ENCODE measurements at places on chromosomes 2 and 18.

DNA sequence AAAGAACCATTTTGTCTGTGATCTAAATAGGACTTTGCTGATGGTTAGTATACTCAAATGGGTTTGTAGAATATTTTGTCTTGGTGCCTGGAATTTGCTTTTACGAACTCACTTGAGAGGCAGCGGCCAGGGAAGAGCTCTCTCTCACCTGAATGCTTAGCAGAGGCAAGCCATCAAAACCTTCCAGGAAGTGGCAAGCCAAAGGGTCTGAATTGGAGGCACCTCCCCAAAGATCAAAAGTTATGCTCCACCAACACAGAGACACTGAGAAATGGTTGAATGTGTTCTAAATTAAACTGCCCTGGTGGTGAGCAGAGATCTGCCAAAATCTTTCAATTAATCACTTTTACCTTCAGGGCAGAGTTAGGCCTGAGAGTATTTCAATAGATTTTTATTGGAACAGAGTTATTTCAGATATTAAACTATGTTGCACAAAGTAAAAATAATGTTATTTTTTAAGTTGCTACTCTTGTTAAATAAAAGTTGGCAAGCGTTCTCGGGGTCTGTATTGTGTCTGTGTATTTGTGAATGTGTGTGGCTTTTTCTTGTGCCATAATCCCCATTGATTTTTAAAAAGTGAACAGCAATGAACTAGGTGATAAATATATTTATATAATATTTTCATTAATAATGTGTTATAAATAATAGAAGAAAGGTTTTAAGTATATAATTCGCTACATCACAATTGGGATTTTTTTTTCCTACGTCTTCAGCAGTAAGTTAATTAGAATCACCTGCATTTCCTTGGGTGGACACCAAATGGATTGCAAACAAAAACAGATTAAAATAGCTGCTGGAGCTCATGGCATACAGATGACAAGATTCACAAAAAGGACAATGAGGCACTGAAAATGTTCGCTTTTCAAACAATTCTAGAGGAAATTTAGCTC is 416.1 kb downstream of the ARHGAP15 start:
- DNase-seq = no peak

DNA sequence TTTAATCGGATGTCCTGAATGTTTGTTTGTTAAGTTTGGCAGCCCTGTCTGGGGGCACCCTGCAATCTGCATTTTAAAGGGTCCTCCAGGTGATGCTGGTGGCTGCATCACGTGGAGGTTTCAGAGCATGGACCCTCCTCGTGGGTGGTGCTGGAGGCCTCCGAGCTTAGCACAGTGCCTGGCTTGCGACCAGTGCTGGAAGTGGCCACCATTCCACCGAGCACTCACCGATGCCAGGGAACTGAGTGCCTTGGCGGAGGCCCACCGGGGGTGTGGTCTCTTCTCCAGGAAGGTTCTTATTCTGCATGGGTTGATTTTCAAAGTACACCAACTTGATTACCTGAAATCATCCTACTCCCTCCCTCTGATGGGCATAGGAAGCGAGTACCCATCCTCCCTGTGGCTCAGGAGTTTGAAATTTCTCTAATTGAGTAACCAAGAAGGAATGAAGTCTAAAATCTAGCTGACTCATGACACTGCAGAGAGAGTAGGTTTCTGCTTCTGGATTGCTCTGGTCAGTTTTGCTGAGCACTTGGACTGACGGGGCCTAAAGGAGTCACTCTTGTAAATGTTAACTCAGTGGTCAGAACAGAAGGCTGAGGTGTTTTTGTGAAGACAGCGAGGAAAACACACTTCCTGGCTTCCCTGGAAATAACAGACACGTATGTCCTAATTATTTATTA is 58.1 kb upstream of the SLC66A3 start:
- DNase-seq = peak; percentile 79

DNA sequence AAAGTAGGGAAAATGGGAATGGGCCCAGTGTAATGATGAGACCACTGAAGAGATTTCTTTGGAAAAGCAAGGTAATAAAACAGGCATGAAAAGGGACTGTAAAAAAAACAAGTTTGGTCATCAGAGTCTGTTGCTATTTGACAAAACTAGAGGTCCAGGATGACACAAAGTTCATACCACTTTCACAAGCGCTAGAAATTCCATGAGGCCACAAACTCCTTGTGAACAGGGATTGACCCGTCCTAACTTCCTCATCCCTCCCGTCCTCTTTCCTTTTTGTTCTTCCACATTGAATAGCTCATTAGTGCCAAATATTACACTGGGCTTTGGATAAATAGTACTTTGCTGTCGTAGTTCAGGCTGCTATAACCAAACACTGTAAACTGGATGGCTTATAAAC is 188.8 kb upstream of the EPC2 start:
- DNase-seq = peak; percentile 0

- no peak for DNase-seq
These were observed 147.7 kb upstream of the RAB12 start for GRCh38 chr18:8461544-8461943.

- DNase-seq = no peak
These were observed 42.4 kb downstream of the MGAT5 start for GRCh38 chr2:134296301-134296700.

- no peak for DNase-seq
These were observed 392.8 kb downstream of the TNS1 start for GRCh38 chr2:217609952-217610351.

- DNase-seq = no peak
These were observed 36.2 kb downstream of the HJURP start for GRCh38 chr2:233817995-233818638.

DNA sequence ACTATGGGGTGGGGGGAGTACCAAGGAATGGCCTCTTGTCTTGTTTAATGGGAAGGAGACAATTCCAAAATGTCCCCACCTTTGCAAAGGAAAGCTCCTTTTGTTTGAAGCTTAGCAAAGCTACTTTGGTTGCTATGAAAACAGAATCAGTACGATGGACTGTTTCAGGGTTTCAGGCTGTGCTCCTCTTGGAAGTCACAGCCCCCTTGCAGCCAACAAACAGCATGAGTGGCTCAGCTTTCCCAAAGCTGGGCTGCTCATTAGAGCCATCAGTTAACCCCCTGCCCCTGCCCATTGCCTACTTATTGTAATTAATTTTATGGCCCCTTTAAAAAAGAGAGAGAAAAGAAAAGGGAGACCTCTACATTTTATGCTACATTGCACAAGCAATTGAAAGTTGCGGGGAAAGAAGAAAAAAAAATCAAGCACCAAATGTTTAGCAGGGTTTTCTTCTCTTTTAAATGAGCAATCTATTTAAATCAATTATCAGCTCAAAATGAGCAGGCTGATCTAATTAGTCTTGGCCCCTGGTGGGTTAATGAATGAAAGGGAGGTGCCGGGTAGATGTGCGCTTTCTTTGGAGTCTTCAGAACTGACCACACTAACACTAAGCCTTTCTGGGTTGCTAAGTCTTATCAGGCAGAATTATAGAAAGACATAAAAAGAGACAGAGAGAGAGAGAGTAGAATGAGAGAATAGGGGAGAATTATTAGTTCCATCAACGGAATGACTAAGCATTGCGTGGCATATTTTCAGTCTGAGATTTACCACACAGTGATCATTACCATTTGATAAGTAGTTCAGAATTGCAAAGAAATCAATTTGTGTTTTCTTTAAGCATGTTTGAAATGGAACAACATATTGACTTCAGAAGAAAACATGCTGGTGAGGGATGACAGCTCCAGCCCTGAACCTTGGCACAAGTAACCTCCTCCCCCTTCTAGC is 284.9 kb downstream of the INSIG2 start:
- no peak for DNase-seq

DNA sequence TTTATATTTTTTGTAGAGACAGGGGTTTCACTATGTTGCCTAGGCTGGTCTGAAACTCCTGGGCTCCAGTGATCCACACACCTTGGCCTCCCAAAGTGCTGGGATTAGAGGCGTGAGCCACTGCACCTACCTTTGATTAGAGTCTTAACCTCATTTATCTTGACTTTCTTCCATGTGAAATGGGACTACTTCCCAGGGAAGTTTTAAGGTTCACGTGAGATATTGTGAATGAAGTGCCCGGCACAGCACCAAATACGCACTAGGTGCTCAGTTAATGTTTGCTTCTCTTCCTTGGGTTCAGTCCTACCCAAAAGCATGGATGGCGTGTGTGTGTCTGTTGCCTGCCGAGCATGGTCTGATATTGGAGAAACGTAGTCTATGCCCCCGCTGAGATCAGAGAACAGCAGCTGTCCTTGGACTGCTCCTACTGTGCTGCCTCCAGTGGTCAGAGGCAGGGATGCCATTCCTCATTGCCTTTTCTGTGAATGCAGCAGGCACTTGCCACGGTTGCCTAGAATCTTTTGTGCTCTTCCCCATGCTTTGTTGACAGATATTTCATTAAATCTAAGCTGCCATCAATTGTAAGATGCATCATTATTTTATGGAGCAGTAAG is 12.3 kb upstream of the TFCP2L1 start:
- DNase-seq = peak; percentile 57

DNA sequence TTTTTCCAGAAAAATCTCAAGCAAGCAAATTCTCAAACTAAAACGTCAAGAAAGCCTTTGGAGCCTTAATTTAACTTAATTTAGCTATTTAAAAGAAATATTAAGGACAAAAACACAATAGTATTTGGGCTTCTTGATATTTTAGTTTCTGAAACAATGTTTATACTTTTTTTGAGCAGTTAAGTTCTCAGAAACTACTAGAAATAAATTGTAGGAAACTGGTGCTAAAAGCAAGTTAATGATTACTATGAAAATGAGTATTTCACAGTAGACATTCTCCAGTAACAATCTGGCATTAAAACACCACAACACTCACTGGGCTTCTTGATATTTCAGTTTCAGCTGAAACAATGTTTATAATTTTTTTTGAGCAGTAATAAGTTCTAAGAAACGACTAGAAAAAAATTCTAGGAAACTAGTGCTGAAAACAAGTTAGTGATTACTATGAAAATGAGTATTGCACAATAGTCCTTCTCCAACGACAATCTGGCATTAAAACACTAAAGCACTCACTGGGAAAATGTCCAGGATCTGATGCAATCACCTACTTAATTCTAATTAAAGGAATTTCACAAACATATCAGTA is 45.1 kb downstream of the TRAK2 start:
- DNase-seq = peak; percentile 89

DNA sequence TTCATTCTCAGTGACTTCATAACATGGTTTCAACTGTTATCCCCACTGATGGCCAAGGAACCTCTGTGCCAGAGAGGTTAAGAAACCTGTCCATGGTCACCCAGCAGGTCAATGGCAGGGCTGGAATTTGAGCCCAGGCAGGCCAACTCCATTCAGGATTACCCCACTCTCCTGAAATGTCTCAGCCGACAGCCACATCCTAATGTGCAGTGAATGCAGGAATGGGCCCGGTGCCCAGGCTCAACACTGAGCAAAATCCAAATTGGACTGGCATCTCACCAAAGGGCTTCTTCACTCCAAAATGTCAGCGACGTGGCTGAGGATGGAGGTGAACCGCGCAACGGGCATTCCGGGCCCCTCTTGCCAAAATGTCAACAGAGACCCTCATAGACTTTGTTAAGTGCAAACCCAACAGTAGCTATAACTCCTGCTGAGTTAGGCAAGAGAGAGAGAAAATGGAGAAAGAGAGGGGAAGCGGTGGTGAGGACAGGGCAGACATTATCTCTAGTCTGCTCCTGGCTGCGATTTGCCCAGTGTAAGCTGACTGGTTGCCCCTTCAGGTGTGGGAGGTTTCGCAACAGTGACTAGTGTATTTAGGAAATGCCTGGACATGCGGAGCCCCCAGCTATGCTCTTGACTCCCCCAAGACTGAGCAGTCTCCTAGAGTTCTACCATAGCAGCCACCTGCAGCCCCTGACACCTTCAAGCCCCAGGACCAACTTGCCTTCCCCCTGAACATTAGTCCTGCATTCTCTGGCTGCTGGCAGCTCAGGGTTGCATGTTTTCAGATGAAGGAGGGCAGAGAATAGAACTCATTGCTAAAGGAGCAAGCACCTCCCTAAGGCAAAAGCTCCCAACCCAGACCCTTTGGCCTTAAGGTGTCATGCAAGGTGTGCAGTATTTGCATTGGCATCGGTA is 167.7 kb downstream of the ANAPC1 start:
- DNase-seq = no peak

GRCh38 chr2:66281980-66282379 is 152.9 kb upstream of the MEIS1 start:
- no peak for DNase-seq

DNA sequence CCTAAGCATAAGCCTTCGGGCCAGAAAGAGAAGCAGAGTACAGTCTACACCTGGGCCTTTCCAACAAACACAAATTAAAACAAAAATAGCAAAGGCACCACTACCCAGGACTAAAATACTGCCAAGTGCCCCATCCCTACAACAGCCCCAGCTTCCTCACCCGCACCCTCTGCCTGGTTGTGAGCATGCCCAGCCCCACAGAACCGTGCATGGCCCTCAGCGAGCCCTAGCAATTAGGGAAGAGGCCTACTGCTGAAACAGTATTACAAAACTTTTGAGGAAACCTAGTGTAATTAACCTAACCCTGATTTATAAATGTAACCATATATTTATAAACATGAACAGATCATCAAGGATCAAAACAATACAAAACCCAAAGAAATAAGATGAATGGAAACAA is 44.2 kb downstream of the FARSB start:
- no peak for DNase-seq

DNA sequence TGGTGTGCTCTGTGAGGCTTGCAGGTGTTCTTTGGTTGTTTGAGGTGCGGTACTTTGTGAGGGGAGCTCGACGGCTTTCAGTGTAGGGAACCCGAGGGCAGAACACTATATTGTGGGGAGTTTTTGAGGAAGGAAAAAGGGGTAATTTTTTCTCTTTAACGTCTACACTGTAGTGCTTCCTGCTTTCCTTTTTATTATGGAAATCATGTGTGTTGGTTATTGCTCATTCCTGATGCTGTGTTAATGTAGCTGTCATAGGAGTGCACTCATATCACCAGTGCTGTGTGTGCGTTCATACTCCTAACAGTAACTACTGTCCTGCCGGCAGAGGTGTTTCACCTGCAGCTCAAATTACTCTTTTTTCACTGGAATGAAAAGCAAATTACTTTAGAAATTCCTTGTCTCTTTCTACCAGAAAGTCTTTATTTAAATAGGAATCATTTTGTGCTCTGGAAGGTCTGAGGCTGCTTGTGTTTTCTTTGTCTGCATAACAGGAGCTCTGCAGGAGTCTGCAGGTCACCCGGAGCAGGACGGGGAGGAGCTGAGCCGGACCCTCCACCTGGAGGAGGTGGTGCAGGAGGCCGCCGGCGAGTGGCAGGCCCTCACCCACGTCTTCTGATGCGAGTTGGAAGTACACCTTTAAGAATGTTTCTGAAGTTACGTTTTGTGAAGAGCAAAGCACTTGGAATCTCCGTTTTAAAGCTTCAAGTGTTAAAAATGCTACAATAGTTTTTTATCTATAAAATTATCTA is 145.5 kb downstream of the ZNF236 start:
- no peak for DNase-seq

- peak; percentile 83 for DNase-seq
These were observed 1.3 kb downstream of the AMMECR1L start for GRCh38 chr2:127884436-127884835.

- no peak for DNase-seq
These were observed 153.8 kb downstream of the IKZF2 start for GRCh38 chr2:212997526-212998020.

- DNase-seq = peak; percentile 62
These were observed 74.3 kb upstream of the COL5A2 start for GRCh38 chr2:189253836-189254235.

GRCh38 chr18:49560624-49561288 is 1.1 kb upstream of the LIPG start:
- DNase-seq = peak; percentile 40

- DNase-seq = peak; percentile 28
These were observed 140.4 kb upstream of the CAPN13 start for GRCh38 chr2:30947686-30948085.

- DNase-seq = peak; percentile 52
These were observed 4.7 kb upstream of the RAB11FIP5 start for GRCh38 chr2:73117441-73117840.

- DNase-seq = no peak
These were observed 31.4 kb downstream of the COLEC11 start for GRCh38 chr2:3626118-3626811.
